ENCODE measurements at places on chromosomes 4 and X.

DNA sequence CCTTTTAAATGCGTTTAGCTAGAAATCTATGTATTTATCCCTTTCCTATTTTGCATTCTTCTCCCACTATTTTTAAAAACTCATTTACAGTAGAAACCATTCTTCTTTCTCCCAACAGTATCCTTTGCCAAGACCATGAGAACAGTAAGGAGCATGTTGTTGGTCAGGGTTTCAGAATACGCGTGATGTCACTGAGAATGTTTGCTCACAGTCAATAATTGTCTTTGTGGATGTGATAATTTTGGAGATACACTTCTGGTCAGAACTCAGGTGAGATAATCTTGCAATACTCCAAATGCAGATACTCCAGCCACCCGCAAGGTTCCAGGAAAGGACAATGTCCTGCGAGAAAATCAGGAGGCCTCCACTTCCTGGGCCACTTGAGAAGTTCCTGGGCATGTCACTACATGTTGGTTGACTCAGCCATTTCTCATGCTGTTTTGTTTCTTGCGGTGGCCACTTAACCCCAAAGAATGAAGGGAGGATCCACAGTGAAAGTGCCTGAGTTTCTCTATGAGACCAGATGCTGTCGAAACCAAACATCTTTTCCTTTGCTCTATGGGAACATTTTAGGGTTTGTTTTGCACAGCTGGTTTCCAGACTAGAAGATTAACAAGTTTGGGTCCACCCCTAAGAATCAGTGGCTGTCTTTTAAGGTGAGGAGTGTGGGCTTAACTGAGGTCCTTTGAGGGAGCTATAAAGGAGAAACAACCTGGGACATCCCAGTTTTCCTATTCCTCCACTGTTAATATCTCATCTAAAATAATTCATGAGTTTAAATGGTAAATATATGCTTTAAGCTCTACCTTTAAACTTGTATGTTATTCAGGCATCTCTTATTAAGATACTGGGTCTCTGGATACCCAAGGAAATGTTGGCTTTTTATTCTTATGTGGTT lies 116.0 kb downstream of the SOWAHB start:
- DNase-seq = peak; percentile 100

DNA sequence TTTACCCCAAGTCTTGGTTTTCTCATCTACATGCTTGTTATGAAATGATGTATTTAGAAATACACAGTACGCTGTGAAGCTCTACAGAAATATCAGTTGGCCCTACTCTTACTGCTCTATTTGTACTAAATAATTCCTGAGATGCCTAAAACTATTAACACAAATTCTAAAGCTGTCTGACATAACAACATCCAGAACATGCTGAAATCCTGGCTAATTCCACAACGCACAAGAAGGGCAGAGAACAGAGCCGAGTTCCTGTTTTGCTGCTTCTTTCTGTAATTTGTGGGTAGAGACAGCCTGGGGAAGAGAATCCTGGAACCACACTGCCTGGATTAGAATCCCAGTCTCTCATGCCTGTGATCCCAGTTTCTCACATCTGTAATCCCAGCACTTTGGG lies 59.0 kb downstream of the ZNF827 start:
- DNase-seq = no peak

- DNase-seq = no peak
Observed at GRCh38 chr4:79296768-79297428, 29.0 kb downstream of the NAA11 start.

GRCh38 chrX:18833071-18833731 lies 125.8 kb downstream of the PPEF1 start:
- peak; percentile 20 for DNase-seq

DNA sequence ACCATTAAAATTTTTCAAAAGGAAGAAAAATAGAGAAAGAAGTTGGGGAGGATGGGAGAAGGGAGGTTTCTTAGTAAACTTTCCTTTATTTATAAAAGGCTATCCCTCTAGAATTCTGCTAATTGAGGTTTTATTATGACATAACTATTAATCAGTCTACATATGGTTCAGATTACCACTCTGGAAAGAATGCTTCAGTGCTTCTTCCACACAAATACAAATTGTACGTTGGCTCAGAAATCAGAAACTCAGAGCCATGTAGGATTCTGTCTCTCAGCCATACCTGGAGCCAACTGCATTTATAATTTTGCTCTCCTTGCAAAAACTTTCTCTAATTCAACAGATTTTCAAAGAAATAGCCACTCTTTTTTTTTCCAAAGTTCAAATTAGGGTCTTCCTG lies 37.1 kb downstream of the SRPX start:
- DNase-seq = peak; percentile 50

DNA sequence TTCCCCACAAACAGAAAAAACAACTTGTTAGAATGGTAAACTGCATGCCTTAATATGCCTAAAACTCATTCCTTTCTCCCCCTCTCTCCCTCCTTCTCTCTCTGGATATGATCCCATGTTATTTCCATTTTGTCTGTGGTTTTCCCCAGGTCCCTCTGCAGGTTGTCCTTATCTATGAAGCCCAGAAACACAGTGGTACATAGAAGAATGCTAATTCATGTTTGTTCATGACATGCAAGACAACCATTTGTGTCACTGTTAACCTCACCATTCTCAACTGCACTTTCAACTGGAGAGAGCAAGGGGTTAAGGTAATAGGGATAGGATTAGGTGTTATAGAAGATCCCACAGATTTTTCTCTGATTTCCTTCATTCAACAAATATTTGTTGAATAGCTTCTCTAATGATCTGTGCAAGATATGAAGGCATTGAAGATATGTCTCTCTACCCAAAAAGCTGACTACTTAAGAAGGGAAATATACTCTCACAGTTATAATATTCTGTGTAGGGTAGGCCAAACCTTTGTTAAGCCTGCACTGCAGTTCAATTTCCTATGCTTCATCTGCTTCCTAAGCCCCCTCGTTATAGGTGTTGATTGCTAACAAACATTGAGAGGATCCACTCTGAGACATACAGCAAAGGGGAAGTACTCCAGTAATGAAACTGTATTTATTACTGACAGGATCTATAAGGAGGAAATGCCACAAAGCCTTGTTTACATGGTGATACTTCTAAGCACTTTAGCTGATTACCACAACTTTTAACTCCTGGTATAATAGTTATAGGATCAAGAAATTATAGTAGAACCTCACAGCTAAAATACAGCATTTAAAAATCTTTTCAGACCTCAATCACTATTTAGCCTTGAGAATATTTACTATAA lies 96.1 kb downstream of the FRYL start:
- DNase-seq = no peak

GRCh38 chrX:84340968-84341367 lies 153.0 kb upstream of the RPS6KA6 start:
- DNase-seq = peak; percentile 31

DNA sequence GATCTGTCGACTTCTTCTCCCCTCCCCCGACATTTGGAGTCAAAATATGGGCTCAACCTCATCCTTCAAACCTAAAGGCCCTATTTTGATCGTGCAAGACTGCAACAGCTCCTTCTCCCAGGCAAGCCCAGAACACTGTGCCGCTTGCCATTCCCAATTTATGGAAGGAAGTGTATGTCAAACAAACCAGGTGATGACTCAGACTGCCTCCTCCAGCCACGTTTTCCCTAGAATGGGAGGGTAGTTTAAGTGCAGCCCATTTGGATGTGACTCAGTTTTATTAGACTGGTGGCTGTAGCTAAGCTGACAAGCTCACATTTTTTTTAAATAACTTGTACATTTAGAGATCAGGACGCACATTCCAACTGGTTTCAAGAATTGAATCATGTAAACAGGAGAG lies 570.4 kb upstream of the DIPK2B start:
- peak; percentile 93 for DNase-seq

- peak; percentile 49 for DNase-seq
Observed at GRCh38 chr4:67746797-67747495, 7.2 kb downstream of the GNRHR start.

DNA sequence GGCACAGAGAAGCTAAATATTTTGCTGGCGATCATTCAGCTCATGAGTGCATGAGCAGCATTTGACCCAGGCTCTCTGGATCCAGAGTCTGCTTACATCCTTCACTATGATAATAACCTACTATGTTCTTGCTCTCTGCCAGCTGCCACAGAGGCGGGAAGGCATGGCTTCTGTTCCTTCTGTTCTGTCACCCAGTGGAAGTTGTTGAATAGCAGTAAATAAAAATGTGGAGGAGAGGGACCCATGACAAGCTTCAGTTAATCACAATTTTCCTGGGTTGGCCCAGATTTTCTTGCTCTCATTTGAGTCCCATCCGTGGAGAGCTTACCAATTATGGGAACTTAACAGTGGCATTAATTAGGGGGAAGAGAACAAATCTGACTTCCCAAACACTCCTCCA lies 250.1 kb upstream of the NOCT start:
- no peak for DNase-seq

- no peak for DNase-seq
Observed at GRCh38 chr4:2095236-2096072, 36.3 kb downstream of the NAT8L start.

GRCh38 chr4:107740950-107741701 lies 21.1 kb upstream of the PAPSS1 start:
- peak; percentile 64 for DNase-seq

DNA sequence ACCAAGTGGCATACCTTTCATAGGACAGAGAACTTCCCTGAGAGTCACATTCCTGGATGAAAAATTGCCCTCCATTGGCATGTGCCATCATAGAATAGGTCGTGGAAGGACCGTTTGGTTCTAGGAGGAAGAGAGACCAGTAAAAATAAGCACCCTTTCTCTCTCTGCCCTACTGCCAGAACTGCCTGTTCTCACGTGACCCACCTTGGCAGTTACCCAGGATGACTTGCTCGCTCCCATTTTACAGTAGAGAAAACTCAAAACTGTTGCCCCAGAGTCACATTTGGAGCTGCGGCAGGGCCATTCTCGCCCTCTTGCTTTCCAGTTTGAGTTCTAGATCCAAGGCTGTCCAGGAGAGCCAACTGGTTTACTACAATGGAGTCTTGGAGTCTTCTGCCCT lies 1.1 kb upstream of the NLGN3 start:
- peak; percentile 29 for DNase-seq

All from AG10803 (cell line).